ENCODE measurements at places on chromosomes 16 and 17. TPM values are rescaled to one million over a fixed set of nuclear protein-coding genes. Genes with fewer than 3 reads are reported as not detected.

Gene P2RX5
- 1.3 TPM for polyA plus RNA-seq

Gene HSD3B7
- polyA plus RNA-seq: 7.7 TPM

Gene CCL5
- polyA plus RNA-seq: 2.0 TPM

Gene KRTAP4-2
- polyA plus RNA-seq: not detected

Gene CBX1
- 197 TPM for polyA plus RNA-seq

Gene SGCA
- 0.98 TPM for polyA plus RNA-seq

Gene CMTM1
- 7.9 TPM for polyA plus RNA-seq

Gene ABCA9
- polyA plus RNA-seq: 2.2 TPM

Gene UNC13D
- polyA plus RNA-seq: 5.5 TPM

Gene OR1A1
- polyA plus RNA-seq: 0.03 TPM

Gene CBX2
- 23.7 TPM for polyA plus RNA-seq

Gene SLFN14
- 0.23 TPM for polyA plus RNA-seq

Gene SDR42E2
- polyA plus RNA-seq: 0.14 TPM

Gene YPEL2
- polyA plus RNA-seq: 34.7 TPM

Gene CDRT15
- 0.24 TPM for polyA plus RNA-seq

Gene SRCIN1
- 6.9 TPM for polyA plus RNA-seq
